SHP77 treated with DMSO at 0.1 percent for 48 hours (cell line): ENCODE measurements at places on chromosomes 5 and 9.

GRCh38 chr5:124021776-124022175, 509.8 kb downstream of the CSNK1G3 start:
- no peak for DNase-seq

DNA sequence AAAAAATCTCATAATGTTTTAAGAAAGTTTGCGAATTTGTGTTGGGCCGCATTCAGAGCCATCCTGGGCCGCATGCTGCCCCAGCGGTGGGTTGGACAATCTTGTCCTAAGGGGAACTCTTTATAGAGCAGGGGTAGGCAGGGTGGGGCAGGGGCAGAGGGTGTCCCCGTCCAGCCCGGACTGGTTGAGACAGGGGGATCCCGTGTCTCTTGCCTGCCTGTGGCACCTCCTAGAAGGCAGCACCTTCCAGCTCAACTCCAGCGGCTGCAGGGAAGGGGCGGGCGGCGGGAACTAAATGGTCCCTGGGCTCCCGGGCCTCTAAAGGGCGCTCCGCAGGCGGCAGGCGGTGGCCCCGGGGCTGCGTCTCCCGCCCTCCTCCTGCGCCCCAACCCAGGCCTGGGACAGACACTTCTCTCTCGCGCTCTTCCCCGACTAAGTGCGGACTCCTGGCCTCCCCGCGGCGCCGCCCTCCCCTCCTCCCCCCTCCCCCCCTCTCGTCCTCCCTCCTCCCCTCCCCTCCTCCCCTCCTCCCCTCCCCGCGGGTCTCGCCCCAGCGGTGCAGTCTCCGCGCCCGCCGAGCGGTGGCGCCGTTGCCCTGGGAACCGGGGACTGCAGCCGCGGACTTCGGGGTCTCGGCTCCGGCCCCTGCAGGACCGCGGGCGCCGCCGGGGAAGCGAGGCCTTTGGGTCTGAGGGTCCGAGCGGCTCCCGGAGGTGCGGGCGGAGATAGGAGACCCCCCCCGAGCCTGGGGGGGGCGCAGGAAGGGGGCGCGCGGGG, 132.6 kb downstream of the MRPL36 start:
- DNase-seq: no peak

DNA sequence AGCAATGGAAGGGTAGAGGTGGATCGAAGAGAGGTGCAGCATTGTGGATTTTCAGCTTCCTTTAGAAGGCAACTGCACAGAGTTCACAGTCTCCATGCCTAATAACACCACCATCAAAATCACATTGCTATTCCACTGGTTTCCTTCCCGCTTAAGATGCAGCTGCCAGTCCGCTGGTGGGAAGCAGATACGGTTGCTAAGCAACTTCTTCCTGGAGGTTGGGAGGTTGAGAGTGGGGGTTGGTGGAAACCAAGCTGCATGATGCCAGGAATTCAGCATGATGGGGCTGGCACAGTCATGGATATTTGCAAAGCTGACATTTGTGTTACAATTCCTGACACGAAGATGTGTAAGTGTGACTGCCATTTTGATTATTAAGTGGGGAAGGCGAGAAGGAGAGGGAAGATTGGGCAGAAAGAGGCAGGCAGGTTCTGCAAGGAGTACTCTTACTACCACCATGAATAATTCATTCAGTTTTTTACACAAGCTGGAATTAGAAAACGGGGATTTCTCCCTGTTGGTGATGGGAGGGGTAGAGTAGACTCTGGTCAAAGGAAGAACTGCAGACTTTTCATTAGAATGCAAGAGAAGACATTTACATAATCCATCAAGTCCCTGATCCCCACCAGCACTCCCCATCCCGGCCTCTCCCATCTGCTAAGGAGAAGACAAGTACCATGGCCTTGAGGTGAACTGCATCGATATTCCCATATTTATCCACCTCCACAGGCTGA, 87.5 kb downstream of the GLDC start:
- DNase-seq: no peak

GRCh38 chr5:88682131-88682530, 200.9 kb downstream of the MEF2C start:
- no peak for DNase-seq

GRCh38 chr5:131384173-131384572, 120.3 kb downstream of the CDC42SE2 start:
- DNase-seq: no peak

- DNase-seq: no peak
Observed at GRCh38 chr5:149902177-149902576, 42.4 kb downstream of the PDE6A start.

GRCh38 chr5:126003309-126003708, 419.9 kb upstream of the GRAMD2B start:
- no peak for DNase-seq

GRCh38 chr9:116020146-116020545, 133.4 kb upstream of the PAPPA start:
- no peak for DNase-seq

- no peak for DNase-seq
Observed at GRCh38 chr5:148729182-148729581, 74.9 kb upstream of the HTR4 start.

GRCh38 chr5:115979201-115980041, 17.1 kb downstream of the LVRN start:
- no peak for DNase-seq
